NCI-H1436 (cell line): ENCODE measurements at places on chromosomes 6 and 20.
A peak's percentile ranks its signal among the peaks of the same experiment; 100 is the strongest.

GRCh38 chr20:18739751-18740166 is 73.8 kb upstream of the SCP2D1 start:
- peak; percentile 43 for DNase-seq

DNA sequence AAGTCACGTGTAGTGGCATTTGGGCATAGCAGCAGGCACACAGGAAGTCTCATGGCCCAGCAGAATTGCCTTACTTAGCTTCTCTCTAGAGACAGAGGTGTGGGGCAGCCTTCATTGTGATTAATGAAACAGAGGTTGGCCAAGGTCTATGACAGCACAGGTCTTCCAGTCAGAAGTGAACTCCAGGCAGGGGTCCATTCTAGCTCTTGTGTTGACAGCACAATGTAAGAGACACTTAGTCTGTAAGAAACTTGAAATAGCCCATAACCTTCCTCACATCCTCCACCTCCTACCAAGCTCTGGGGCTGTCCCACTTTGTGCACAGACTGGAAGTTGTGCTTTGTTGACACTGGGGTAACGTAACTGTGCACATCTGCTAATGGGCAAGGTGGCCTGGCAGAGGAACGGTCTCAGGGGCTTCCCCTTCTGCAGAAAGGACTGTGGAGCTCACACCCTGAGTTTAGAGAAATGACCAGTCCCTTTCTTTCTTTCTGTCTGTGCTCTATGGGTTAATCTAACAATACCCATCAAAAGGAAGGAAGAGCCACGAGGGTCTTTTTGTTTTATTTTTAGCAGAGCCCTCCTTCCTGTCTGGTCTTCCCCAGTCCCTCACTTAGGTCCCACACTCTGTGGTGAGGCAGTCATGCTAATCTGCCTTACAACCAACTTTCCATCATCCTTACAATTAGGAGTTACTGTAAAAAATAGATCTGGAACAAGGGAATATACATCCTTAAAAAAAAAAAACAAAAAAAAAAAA is 35.6 kb upstream of the TAGAP start:
- DNase-seq = no peak

GRCh38 chr20:60632391-60633262 is 619.4 kb upstream of the CDH4 start:
- peak; percentile 51 for DNase-seq

- no peak for DNase-seq
Measured at GRCh38 chr6:7254980-7255835, 57.8 kb downstream of the SSR1 start.

DNA sequence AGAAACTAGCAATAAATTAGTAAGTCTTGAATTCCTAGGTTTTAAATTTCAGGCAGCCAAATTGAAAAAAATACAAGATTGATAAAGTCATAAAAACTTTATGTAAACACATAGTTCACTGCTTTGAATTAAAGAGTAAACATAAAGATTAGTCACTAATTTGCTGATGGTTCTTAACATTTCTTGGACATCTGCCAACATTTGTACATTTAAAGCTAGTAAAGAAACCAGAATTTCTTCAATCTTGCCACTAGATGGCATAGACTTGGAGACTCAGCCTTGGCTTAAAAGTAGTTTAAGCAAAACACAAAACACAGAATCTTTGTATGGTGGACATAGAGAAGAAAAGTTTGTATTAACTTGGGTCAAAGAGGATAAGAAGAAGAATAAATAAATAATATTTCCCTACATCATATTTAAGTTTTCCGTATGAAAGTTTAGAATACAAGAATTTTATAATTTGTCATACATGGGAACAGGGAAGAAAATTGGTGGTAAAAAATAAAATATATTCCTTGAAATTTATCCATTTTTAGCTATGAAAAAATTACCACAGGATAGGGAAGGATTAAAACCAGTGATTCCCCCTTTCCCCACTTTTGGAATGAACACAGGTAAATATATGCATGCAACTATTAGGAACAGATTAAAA is 41.7 kb upstream of the FAM135A start:
- DNase-seq = peak; percentile 80

GRCh38 chr6:87487555-87487954 is 14.8 kb downstream of the SLC35A1 start:
- DNase-seq = no peak

- no peak for DNase-seq
Measured at GRCh38 chr20:49762940-49763766, 49.5 kb upstream of the B4GALT5 start.

DNA sequence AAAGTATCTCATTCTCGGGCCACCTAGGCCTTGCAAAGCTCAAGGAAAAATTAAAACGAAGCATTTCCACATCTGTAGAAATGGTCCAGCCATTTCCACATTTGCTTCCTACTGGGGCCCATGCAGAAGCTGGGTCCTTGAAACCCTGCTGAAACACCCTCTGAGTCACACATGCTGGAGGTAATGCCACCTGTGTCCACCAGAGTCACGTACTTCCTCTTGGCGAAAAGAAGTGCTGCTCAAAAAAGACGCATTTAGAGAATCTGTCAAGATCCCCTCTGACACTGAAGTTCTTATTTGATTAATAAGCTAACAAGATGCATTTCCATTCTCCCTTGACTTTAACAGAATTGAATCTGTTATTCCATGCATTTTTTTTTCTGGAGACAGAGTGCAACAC is 423.2 kb downstream of the PREX1 start:
- DNase-seq = no peak

GRCh38 chr6:69729870-69730449 is 66.8 kb downstream of the LMBRD1 start:
- no peak for DNase-seq

DNA sequence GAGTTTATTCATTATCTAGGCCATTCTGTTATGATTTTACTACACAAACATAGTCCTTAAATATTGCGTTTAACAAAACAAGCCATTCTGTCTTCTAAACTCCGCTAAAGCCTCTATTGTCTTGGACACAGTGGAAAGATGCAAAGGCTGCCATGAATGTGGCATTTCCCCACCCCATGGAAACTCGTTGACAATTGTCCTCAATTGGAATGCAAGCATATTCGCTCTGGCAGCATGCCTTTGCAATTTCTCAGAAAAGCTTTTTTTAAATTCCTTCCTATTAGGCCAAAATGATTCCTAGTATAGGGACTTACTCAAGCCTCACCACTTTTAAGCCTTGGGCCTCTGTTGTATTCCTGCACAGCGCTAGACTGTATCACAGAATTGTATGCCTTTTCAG is 22.8 kb downstream of the OR2A4 start:
- no peak for DNase-seq

DNA sequence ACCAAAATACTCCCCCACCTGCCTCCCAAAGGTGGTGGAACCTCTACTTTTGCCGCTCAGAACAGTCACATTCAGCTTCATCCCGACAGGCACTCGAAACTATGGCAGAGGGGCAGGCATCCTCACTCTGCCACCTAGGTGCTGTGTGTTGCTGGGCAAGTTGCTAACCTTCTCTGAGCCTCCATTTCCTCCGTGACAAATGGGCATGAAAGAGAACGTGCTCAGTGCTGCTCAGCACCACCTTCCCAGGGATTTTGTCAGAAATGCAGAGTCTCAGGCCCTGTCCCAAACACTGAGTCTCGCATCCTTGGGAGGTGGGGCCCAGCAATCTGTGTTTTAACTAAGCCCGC is 18.1 kb downstream of the ANKRD60 start:
- no peak for DNase-seq

DNA sequence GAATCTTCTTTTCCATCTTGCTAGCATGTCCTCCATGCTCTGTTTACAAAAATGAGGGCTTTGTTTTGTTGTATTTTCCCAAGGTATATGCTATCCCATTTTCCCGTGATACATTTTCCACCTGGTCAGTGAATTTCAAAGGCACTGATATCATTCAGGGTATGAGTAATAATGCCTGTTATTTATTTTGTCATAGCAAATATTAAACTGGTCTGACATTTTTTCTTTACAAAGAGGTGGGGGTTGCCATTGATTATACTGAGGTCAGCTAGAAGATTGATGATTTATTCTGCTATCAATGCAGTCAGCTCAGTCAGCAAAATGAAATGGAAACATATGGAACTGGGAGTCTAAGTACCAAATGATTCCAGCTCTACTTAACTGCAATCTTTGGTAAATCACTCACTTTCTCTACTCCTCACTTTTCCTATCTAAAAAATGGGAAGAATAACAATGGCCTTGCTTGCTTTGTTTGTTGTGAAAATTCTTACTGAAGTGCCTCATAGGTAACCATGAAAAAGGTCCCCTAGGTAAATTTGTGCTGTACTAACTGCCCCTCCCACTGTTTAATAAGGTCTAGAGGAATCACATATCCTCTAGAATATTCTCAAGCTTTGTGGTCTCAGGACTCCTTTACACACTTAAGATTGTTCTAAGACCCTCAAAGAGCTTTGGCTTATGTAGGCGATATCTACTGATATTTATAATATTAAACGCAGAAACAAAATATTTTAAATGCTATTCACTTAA is 64.0 kb downstream of the ARHGAP18 start:
- DNase-seq = no peak

DNA sequence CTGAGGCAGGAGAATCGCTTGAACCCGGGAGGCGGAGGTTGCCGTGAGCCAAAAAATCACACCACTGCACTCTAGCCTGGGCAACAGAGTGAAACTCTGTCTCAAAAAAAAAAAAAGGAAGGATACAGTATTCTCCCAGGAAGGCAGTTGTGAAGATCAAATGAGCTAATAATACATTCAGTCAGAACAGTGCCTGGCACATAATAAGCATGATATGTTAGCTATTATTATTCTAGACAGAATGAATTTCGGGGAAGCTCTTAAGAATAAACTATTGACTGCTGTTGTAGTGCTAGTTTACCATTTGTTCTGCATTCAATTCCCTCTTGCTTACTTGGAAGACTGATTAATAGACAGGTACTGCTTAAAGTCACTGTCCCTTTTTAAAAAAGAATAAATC is 40.6 kb downstream of the NDUFAF5 start:
- DNase-seq = no peak

DNA sequence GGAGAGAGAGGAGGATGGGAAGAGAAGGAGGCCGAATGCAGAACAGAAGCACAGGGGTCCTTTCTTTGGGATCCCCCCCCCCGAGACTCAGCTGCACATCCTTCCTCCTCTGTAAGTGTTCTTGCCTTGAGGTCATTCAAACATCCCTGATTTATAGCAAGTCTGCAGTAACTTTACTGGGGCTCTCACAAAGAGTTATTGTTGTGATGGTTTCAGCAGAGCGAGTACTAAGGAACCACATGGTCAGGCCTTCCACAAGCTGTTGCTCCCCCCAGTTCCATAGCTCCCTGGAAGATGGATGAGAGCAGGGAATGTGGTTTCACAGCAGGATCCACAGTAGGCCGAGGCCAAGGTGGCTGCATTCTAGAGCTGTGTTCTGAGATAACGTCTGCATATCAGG is 351.4 kb upstream of the CDH4 start:
- DNase-seq = no peak

- no peak for DNase-seq
Measured at GRCh38 chr20:52867305-52867704, 104.9 kb upstream of the TSHZ2 start.

DNA sequence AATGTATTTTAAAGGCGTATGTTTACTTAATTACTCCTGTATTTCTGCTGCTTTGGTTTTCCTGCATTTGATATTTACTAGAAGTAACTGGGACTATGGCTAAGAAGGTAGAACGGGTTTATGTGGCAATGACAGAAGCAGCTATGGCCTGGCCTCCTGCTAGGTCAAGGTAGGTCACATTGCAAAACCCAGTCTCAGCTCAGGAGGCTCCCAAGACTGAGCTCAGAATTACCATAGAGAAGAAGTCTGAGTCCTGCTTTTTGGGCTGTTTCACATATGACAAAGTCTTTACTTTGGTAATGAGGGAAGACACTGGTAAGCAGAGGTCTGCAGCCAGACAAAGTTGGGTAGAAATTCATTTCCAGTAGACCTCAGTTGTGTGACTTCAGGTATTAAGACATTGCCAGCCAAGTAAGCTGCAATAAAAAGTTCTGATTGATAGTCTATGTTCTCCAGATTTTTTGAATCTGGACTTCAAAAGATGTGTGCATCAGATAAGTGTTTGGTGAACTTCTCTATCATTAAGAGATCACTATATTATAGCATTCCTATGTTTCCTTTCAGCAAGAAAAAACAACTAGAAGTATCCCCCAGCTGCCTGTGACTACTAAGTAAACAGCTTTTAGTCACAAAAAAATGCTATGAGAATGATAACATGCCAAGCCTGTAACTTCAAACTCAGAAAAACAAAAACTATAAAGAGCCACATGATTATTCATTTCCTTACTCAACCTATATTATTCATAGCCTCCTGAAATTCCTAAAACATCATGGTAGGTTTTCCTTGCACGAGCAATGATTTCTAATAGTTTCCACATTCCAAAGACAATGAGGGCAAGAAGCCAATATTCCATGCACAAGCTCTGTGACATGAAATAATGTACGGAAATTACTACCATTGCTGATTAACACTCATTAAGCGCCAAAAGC is 312.3 kb downstream of the HAO1 start:
- no peak for DNase-seq

DNA sequence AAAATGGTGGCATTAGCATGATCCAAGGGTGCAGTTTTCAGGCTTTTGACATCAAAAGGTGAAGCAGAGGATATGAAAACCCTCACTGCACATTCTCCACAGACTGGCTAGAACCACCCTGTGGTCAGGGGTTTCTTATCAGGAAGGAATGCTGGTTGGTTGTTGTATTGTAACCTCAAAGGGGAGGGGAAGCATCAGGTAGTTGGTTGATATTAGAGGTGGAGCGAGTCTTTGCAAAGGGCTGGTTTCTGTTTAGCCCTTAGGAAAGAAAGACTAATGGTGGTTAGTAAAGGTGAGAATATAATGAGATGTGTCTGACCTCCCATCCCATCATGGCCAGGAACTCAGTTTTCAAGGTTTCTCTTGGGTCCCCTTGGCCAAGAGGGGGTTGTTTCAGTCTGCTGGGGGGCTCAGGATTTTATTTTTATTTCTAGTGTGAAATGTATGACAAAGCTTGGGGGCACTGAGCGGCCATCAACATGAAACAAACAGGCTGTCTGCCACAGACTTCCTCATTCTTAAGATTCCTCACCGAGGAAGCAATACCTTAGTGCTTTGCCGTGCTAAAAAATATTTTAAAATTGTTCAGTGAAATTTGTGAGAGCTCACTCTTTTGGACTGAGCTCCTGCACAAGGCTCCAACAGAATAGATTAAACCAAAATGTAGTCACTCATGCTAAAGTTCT is 47.5 kb upstream of the PROKR2 start:
- no peak for DNase-seq

- DNase-seq = no peak
Measured at GRCh38 chr6:154766288-154766687, 33.1 kb downstream of the SCAF8 start.

DNA sequence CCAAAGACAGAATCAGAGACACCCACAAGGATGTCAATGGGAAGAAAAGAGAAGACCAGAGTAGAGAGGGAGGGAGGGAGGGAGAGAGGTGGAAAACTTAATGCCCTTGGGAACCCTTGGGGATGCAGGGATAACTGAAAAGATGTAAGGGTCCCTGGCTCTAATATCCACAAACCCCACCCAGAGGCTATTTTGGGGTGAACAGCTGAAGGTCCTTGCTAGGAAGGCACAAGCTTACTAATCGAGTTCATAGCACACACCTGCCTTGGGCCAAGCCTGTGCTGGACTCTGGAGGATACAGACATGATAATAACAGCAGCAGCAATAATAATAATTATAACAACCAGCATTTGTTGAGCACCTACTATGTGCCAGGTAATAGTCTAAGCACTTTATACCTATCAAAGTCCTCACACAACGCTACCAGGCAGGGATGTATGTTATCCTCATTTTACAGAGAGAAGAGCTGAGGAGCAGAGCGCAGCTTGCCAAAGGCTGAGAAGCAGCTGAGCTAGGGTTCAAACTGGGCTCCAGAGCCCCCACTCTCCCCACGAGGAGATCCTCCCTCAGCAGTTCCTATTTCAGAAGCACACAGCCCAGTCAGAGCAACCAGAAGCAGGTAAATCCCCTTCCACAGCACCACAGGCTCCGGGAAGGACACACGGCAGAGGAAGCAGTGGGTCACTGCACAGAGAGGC is 174.2 kb downstream of the ANKRD60 start:
- DNase-seq = no peak
